SHP77 (cell line): ENCODE measurements at places on chromosomes 5 and 9.

DNA sequence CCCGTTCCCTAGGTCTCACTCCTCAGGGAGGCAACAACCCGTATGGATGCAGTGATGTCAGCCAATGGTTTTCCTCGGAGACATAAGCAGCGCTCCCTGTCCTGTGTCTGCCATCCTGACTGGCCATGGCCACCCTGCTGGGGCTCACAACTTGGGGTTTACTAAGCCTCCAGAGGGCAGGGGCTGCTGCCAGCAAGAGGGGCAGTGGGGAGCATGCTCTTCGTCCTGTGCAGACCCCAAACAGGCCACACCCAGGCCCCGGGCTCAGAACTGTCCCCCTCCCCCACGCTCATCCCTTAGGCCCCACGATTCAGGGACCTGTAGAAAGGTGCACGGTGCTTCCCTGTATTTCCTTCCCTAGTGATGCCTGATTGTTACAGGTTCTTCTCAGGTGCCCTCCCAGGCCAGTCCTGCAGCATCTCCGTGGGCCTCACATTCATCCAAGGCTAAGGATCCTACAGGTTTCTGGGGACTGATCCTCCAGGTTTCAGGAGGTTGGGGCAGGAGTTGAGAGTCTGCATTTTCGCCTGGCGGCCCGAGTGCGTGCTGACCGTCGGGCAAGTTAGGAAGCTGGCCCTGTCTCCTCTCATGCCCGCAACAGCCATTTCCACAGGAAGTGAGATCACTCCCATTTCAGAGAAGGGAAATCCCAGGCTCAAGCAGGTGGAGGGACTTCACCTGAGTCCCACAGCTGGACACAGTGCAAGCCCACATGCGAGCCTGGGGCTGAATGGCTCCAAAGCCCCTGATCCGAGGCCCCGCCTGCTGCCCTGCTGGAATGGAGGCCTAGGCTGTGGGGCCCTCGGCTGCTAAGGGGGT lies 217.6 kb downstream of the ROR2 start:
- no peak for DNase-seq

- no peak for DNase-seq
These were observed 166.4 kb upstream of the PIK3R1 start for GRCh38 chr5:68049053-68049713.

GRCh38 chr9:19127871-19128500 lies 694 bp upstream of the PLIN2 start:
- no peak for DNase-seq

DNA sequence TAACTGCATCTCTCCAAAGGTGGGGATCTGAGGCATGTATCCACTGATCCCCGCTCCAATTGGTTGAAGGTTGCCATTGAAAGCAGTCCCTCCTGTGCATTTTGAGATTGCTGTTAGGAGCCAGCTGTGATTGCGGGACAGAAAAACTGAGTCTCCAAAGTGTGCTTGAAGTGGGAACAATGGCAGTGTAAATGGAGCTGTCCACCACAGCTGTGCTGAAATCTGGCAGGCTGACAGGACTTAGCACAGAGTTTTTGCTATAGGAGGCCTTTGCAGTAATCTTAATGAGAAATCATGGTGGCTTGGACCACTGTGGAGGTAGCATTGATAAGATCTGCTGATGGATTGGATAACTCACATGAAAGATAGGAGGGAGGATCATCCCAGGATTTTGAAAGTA lies 3.3 kb downstream of the RNF20 start:
- DNase-seq: no peak

GRCh38 chr5:23026252-23027170 lies 173.4 kb upstream of the CDH12 start:
- no peak for DNase-seq

DNA sequence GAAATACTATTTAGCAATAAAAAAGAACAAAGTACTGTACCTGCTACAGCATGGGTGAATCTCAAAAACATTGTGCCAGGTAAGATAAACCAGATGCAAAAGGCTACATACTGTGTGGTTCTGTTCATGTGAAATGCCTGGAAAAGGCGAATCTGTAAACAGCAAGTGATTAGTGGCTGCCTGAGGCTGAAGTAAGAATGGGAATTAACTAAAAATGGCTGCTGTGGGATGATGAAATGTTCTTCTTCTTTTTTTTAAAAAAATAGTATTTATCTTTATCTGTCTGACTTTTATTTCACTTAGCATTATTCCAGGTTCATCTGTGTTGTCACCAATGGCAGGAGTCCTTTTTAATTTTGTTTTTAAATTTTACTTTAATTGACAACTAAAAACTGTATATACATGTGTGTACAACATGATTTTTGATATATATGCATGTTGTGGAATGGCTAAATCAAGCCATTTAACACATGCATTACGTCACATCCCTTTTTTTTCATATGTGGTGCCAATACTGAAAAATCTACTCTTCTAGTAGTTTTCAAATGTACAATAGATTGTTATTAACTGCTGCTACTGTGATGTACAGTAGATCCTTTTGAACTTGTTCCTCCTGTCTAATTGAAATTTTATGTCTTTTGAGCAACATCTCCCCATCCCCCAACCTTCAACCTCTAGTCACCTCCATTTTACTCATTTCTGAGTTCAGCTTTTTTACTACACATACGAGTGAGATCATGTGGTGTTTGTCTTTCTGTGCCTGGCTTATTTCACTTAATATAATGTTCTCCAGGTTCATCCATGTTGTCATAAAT lies 62.9 kb upstream of the TNFAIP8 start:
- no peak for DNase-seq

DNA sequence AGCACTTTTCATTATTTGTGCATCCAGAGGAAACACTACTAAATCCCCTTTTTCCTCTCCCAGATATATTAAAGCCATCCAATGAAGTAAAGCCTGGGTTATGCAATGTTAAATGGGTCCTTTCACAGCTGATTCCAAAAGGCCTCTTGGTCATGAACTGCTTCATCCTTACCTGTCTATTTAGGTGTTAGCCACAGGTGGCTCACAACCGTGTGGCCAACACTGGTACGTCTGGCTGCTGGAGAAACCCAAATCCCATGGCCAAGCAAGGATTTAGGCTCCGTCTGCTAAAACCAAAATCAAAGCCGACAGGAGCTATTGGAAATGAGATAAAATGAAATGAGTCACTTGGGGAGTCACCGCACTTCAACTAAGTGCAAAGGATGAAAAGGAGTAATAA lies 193.9 kb downstream of the ADCY2 start:
- no peak for DNase-seq

- no peak for DNase-seq
These were observed 315.2 kb upstream of the RFX3 start for GRCh38 chr9:3840961-3841360.

GRCh38 chr5:142325725-142326479 lies 1.1 kb upstream of the SPRY4 start:
- peak; percentile 64 for DNase-seq

- no peak for DNase-seq
These were observed 78.1 kb downstream of the SNCAIP start for GRCh38 chr5:122390154-122390553.

GRCh38 chr5:151470439-151470838 lies 23.0 kb downstream of the SLC36A1 start:
- DNase-seq: no peak

DNA sequence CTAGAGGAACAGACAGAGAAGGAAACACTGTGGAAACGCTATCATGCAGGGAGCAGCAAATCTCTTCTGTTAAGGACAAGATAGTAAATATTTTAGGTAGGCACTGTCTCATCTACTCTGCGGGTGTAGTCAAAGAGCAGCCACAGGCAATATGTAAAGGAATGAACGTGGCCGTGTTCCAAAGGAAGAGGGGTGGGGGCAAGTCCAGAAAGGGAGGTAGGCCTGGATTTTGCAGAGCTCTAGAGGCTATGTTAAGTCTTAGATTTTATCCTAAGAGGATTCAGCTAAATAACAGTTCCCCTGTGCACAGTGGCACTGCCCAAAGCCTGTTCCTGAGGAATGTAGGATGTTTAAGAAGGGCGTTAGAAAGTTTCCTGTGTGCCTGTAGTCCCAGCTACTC lies 161.6 kb downstream of the ACTL7B start:
- no peak for DNase-seq

DNA sequence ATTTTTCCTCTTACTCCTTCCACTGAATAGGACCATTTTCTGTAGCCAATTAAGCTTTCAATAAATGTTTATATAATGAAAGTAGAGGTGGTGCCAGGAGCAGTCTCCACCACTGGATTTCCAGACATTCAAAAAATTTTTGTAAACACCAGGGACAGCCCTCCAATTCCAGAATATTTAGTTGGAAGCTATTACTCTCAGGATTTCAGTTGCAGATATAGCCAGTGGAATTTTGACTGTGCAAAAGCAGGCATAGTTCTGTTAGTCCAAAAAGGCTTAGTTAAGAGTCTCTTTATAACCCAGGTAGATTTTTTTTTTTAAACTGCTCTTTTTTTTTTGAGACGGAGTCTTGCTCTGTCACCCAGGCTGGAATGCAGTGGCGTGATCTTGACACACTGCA lies 138.1 kb upstream of the DMRT1 start:
- DNase-seq: no peak
